Activated T-cell treated with anti-CD3 and anti-CD28 coated beads for 1 hour (primary cell): ENCODE measurements at places on chromosomes 4 and X.

DNA sequence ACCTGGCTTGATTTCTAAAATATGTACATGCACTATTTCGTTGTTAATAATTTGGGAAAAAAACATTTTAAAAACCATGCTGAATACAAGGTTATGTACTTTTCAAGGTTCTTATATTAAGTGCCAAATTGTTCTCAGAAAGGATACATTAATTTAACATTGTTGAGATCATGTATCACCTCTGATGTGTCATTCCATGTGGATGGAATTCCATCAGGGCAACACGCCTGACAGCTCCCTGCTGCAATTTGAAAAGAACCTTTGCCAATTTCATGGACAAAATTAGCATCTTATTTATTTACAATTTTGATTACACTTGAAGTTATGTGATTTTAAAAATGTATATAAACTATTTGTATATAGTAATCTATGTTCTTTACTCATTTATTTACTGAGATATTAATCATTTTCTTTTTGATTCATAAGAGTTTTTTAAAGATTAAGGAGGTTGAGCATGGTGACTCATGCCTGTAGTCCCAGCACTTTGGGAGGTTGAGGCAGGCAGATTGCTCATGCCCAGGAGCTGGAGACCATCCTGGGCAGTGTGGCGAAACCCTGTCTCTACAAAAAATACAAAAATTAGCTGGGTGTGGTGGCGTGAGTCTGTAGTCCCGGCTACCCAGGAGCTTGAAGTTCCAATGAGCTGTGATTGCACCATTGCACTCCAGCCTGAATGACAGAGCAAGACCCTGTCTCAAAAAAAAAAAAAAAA lies 142.8 kb downstream of the ENPP6 start:
- DNase-seq: no peak

DNA sequence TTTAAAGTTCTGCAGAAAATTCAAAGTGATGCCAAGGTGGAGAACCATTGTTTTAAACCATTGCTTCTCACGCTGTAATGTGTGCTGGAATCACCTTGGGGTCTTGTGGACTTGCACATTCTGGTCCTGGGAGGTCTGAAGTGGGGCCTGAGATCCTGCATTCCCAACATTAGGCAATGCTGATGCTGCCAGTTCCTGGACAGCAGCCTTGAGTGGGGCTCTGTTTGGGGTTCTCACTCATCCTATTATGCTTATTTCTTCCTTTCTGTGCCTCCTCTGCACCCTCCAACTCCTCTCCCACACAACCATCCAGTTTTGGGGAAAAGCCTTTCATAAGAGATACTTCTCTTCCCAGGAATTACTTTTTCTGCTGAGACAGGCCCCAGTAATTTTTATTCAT lies 44.2 kb upstream of the RASSF6 start:
- no peak for DNase-seq

GRCh38 chr4:82640540-82640939 lies 78.8 kb upstream of the TMEM150C start:
- no peak for DNase-seq

- DNase-seq: no peak
These were observed 80.5 kb downstream of the ZIC3 start for GRCh38 chrX:137646472-137646871.

GRCh38 chr4:153090181-153090580 lies 114.1 kb upstream of the TRIM2 start:
- no peak for DNase-seq

- DNase-seq: no peak
These were observed 464.4 kb upstream of the BOD1L1 start for GRCh38 chr4:14091966-14092365.

GRCh38 chrX:150692296-150692695 lies 900 bp upstream of the MTMR1 start:
- DNase-seq: no peak
